Lung (tissue), 17 donors: ENCODE measurements at places on chromosomes 3 and 15. TPM values are rescaled to one million over a fixed set of nuclear protein-coding genes. Genes with fewer than 3 reads are reported as not detected.

- no peak for DNase-seq
Measured at GRCh38 chr3:1700650-1701049, 398.0 kb upstream of the CNTN4 start.

GRCh38 chr3:172339892-172340291 is 108.4 kb downstream of the GHSR start:
- DNase-seq, result no peak

The PLEKHO2 gene
- total RNA-seq, result 84.1 TPM

- peak; percentile 50 for DNase-seq
Measured at GRCh38 chr3:26106228-26106627, 316.3 kb downstream of the OXSM start.

- DNase-seq, result no peak
Measured at GRCh38 chr15:92878593-92879053, 21.5 kb upstream of the CHD2 start.

The CCDC54 gene
- not detected for total RNA-seq

The HRG gene
- 0.15 TPM for total RNA-seq

DNA sequence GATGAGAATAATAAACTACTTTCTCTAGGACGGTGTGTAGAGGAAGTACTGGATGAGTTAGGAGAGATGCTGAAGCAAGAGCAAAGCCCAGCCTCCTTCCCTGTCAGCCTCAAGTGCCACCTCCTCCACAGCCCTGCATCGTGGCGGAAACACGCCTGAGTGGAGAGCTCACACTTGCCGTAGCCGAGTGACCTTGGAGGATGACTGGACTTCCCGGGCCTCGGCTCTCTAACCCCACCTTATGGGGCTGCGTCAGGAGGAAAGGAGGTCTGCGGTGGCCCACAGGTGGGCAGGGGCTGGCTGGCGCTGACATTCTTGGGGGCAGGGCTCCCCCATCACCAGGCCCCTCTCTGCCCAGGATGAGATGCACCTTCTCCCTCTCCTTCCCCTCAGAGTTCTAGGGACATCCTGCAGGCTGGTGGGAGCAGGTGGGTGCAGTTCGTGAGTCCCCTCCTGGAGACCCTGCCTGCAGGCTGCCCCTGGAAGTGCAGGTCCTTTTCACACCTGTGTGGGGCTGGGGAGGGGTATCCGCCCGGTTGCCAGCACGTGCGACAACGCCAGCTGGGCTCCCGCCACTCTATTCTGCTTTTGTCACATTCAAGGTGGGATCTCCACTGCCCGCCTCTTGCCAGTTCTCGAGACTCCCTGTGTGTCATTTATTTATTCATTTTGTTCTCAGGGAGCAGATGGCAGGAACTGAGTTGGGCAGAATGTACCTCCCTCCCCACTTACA is 175.2 kb downstream of the MEGF11 start:
- no peak for DNase-seq

DNA sequence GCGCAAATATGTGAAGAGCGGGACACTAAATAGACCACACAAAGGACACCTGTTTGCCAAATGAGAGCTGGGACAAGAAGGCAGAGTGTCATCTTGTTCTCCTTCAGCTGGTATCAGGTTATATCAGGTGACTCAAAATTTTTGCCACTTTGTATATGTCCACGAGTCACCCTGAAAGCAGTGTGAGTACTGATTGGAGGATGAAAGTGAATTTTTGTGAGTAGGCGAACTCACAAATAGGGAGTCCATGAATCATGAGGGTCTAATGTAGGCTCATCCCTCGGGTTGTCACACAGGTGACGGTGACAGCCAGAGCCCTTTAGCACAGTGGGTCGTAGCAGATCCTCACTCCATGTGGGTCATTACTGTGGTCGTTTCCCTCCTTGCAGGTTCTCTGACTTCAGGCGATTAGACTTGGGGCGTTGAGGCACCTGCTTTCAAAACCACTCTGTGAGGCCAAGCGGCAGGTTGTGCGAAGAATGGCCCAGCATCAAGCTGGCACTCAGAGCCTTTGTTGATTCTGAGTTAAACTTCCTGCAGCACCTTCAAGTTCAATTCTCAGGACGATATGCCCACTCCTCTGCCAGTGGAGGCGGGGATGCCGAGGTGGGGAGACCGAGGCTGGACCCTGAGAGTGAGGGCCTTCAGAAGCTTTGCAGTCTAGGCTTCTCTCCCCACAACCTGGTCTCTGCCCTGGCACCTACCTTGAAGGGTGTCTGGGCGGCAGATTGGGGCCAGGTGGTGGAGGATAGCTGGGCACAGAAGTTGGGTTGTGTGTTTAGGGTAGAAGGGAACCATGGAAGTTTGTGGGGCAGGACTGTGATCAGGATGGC is 173.8 kb downstream of the SMAD6 start:
- no peak for DNase-seq

GRCh38 chr3:192906940-192907339 is 10.7 kb downstream of the MB21D2 start:
- DNase-seq, result no peak

The SI gene
- not detected for total RNA-seq

DNA sequence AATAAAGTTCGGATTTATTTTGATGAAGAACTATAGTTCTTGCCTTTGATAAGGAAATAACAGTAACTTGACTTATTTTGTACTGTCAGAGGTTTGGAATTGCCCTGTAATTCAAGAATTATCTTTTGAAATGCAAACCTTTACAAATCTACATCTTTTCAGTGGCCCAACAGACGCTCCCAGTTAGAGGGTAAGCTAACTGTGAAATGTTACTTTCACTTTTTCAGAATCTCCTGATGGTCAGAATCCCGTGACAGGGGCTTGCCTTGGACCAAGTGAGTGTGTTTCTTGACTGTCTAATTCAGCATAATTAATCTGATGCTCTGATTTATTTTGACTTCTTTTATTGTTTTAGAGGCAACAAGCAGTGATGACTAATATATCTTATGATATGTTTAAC is 262.5 kb downstream of the PLOD2 start:
- DNase-seq, result no peak

DNA sequence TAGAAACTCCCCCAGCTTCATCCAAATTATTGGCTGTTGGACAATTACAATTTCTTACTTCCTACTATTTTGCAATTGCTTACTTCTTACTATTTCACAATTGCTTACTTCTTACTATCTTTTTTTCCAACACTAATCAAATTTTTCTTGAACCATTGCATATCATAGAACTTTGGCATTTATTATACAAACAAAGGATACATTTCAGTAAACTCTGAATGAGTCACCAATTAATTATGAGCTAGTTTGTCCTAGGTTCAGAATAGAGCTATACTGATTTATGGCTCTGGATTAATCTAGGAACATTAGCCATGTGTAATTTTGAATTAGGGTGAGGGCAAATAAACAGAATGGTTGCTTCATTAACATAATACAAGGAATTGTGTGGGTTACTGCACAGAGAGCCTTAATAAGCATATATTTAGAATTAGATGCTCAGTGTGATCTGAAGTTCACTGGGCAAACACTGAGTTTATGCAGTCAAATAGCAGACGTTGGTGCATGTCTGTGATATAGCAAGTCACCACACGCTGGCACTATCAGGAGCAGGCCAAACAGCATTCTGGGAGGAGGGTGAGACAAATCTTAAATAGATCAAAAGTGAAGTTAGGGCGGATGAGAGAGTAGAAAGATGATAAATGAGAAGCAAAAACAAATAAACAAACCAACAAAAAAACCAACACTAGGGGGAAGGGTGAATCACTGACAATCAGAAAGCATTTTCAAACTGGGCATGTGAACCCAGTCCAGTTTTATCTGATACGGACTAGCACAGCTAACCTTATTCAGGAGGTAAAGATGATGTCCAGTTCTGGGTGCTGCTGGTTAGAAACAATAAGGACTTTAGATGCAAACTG is 21.5 kb downstream of the GABRR3 start:
- no peak for DNase-seq

DNA sequence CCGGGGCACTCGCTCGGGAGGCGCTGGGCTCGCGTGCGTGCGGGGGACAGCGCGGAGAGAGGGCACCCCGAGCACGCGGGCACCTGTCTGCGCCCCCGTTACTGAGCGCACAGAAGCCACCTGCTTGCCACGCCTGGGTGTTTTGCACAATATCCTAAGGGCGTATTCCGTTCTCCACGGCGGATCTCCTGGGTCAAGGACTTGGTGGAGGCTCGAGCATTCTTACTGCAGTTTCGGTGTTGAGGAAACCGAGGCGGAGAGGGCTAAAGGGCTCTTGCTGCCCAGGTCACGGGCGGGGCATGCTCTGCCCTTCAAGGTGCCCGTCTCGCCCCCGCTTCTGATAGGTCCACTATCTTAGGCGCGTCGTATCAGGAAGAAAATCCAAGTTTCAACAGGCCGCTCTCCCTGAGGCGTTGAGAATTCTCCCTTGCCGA is 526 bp downstream of the GPD1L start:
- no peak for DNase-seq

The CCDC33 gene
- 12.1 TPM for total RNA-seq

The IQCF5 gene
- not detected for total RNA-seq

- peak; percentile 55 for DNase-seq
Measured at GRCh38 chr3:126259411-126260391, 79.3 kb upstream of the ALDH1L1 start.

The FETUB gene
- not detected for total RNA-seq

The CYP1A2 gene
- total RNA-seq, result 0.17 TPM

The ZNF662 gene
- total RNA-seq, result 22.7 TPM

- DNase-seq, result no peak
Measured at GRCh38 chr3:120846073-120846472, 61.9 kb upstream of the STXBP5L start.

DNA sequence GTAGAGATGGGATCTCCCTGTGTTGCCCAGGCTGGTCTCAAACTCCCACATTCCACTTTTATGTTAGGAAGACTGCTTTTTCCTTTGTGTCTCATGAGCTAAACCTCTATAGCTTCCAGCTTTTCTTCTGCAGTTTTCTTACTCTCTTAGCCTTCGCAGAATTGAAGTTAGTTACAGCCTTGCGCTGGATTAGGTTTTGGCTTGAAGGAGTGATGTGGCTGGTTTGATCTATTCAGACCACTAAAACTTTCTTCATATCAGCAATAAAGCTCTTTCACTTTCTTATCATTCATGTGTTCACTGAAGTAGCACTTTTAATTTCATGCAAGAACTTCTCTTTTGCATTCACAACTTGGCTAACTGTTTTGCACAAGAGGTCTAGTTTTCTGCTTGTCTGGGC is 254.6 kb downstream of the UBE2E2 start:
- no peak for DNase-seq

- no peak for DNase-seq
Measured at GRCh38 chr3:120424506-120424905, 26.3 kb downstream of the FSTL1 start.

The STARD9 gene
- total RNA-seq, result 27.6 TPM
